ENCODE measurements at places on chromosomes 13 and 19.

DNA sequence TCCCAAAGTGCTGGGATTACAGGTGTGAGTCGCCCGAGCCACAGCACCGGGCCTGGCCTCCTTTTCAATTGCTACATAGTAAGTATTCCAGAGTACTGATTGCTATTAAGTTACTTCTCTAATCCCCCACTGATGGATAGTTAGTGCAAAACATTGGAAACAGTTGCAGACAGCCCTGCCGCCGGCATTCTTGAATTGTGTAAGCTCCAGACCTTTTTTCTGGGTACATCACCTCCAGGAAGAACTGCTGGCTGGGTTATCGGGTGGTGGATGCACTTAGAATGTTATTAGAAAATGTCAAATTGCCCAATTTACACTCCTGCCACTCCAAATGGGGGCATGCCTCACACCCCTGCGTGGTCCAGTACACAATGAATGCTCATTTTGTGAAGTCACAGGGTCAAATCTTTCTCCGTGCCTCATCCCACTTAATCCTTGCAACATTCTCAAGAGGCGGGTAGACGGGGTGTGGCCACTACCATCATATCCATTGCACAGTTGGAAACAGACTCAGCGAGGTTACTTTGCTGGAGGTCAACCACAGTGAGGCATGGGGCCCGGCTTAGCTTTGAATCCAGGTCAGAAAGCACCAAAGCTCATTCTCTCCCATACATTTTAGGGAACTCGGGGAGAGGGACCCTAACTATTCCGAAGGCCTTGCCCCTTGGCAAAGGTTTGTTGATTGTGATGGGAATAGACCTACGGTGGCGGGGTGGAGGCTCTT is 1.0 kb upstream of the KDM4B start:
- no peak for DNase-seq

GRCh38 chr19:30090476-30090875 is 148.4 kb downstream of the URI1 start:
- no peak for DNase-seq

DNA sequence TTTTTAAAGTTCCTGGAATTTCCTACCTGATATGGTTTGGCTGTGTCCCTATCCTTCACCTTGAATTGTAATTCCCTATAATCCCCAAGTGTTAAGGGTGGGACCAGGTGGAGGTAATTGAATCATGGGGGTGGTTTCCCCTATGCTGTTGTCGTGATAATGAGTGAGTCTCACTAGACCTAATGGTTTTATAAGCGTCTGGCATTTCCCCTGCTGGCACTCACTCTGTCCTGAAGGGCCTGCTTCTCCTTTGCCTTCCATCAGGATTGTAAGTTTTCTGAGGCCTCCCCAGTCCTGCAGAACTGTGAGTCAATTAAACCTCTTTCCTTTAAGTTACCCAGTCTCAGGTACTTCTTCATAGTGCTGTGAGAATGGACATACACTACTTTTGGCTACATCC is 298.7 kb downstream of the HS6ST3 start:
- no peak for DNase-seq

DNA sequence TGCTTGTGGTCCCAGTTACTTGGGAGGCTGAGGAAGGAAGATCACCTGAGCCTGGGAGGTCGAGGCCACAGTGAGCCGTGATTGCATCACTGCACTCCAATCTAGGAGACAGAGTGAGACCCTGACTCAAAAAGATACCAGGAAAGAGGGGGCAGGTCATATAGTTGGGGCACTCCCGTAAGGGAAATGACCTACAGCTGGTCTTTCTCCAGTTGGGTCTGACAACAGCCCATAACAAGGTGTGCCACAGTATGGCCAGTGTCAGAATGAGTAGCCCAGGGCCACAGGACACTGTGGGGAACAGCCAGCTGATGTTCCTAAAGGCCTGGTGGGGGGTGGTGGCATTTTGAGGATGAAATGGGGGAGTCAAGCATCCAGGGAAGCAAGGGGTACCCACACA is 10.8 kb downstream of the DNMT1 start:
- no peak for DNase-seq

DNA sequence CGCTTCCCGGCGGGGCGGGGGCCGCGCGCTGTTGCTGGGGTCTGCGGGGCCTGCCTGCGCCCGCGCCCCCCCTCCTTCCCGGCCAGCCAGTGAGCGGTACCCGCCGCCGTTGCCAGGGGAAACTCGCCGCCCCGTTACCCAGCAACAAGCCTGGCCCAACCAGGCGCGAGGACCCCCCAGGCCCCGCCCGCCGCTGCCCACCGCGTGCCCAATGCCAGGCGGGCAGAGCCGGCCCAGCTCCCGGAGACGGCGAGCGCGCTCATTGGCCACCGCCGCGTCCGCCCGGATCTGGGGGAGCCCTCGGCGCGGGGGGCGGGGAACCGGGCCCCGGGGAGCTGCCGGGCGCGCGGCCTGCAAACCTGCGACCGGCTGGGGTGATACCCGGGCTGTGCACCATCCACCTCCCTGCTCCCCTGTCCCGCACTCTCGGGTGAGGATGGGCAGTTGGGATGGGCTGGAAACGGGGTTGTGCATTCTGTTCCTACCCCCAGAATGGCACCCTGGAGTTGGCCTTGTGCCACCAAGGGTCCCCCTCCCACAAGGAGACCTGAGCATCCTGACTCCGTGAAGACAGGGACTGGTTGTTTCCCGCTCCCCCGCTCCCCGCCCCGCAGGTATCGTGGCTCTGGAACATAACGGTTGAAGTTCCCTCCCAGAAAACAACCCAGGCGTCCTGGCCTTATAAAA is 8.8 kb upstream of the BBC3 start:
- DNase-seq: no peak

GRCh38 chr13:113742445-113743120 is 16.4 kb upstream of the TMEM255B start:
- DNase-seq: no peak

DNA sequence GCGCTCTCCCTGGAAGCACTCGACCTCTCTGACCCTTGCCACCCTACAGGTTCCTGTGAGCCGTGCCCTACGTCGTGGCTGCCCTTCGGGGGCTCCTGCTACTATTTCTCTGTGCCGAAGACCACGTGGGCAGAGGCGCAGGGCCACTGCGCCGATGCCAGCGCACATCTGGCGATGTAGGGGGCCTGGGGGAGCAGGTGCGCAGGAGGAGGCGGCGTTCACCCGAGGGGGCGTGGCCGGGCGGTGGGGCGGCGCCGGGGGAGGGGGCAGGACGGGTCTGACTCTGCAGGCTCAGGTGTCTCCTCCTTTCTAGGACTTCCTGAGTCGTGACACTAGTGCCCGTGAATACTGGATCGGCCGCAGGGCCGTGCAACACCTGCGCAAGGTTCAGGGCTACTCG is 26.4 kb downstream of the CLEC4M start:
- DNase-seq: no peak

GRCh38 chr13:33639626-33640080 is 178.3 kb upstream of the RFC3 start:
- DNase-seq: no peak

DNA sequence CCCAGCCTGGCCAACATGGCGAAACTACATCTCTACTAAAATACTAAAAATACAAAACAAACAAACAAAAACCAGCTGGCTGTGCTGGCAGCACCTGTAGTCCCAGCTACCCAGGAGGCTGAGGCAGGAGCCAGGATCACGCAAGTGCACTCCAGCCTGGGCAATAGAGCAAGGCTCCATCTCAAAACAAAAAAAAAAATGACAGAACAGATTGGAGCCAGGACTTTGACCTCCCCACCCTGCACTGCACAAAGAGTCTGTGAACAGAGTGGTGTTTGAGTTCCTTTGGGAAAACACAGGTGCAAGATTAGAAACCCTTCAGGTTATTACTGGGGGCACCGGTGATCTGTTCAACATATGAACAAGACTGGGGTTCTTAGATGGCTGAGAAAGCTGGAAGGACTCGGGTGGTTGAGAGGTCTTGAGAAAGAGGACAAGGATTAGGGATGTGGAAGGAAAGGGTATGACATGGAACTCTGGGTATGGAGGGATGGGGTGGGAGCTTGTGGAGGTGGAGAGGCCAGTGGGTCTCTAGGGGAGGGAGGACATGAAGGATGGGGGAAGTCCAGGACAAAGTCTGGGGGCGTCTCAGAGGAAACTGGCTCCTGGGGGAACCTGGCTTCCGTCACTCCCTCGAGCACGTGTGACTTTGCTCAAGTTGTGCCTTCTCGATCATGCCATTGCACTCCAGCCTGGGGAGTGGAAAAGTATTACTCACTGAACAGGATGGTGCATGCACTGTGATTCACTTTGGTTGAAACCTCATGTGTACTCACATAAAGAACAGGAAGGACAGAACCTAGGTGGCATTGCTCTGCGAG is 25.9 kb downstream of the RCN3 start:
- no peak for DNase-seq

DNA sequence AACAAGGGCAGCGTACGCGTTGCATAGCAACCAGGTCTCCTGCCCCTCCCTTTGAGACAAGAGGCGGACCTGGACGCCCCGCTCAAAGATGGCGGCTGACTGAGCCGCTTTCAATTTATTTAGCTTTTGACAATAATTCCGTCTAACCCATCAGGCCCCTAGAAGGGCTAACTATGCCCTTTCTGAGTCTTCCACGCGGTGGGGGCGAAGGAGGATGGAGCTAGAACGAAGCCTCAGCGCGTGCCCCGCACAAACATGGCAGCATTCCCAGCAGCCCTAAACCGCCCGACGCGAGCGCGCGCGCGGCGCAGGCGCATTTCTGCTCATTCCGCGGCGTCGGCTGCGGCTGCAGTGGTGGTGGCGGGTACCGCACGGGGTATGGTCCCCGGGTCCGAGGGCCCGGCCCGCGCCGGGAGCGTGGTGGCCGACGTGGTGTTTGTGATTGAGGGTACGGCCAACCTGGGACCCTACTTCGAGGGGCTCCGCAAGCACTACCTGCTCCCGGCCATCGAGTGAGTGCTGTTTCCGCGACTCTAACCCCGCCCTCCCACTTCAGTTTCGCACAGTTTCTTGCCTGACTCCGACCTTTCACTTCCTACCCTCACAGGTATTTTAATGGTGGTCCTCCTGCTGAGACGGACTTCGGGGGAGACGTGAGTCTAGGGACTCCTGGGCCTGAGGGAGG is at the start of gene MED25:
Gene MED25, plus strand, starts transcription at position 326 of the 685 bp plus-strand sequence. Its CDS starts 53 bp downstream, at position 379.
- DNase-seq: peak; percentile 86

- DNase-seq: no peak
Measured at GRCh38 chr19:29873024-29873800, 61.4 kb downstream of the CCNE1 start.

- peak; percentile 91 for DNase-seq
Measured at GRCh38 chr19:19515642-19516519, at the start of gene NDUFA13. Gene NDUFA13, plus strand, starts transcription at chr19:19516225. Its CDS starts 14 bp downstream, at chr19:19516239.

DNA sequence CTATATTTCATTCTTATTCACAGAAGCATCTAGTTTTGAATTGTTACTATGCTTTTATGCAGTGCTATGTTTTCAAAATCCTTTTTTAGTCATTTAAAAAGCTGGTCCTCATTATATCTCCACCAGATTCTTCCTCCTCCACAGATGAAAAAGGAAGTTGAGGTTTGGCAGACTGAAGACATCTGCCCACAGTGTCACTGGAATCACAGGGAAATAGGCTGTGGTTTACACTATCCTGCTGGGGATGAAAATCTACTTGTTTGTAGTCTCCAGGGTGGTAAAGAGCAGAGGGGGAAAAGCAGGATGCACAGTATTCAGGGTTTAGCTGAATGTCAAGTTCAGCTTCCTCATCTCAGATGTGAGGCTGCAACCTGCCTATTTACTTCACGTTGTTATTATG is 351.2 kb downstream of the DNAJC15 start:
- peak; percentile 19 for DNase-seq

GRCh38 chr13:95570016-95570415 is 17.5 kb downstream of the CLDN10 start:
- DNase-seq: no peak

- DNase-seq: no peak
Measured at GRCh38 chr19:39355253-39355652, 13.0 kb downstream of the SAMD4B start.

DNA sequence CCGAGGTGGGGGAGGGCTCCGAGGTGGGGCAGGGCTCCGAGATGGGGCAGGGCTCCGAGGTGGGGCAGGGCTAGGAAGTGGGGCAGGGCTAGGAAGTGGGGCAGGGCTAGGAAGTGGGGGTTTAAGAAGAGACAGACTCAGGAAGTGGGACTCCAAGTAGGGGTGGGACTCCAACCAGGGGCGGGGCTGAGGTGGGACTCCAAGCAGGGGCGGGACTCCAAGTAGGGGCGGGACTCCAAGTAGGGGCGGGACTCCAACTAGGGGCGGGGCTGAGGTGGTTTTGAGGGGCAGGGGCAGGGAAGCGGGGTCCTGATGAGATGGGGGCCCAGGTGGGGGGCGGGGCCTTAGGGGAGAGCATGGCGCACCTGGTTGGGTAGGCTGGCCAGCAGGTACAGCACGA is 13.6 kb downstream of the CFD start:
- peak; percentile 58 for DNase-seq

DNA sequence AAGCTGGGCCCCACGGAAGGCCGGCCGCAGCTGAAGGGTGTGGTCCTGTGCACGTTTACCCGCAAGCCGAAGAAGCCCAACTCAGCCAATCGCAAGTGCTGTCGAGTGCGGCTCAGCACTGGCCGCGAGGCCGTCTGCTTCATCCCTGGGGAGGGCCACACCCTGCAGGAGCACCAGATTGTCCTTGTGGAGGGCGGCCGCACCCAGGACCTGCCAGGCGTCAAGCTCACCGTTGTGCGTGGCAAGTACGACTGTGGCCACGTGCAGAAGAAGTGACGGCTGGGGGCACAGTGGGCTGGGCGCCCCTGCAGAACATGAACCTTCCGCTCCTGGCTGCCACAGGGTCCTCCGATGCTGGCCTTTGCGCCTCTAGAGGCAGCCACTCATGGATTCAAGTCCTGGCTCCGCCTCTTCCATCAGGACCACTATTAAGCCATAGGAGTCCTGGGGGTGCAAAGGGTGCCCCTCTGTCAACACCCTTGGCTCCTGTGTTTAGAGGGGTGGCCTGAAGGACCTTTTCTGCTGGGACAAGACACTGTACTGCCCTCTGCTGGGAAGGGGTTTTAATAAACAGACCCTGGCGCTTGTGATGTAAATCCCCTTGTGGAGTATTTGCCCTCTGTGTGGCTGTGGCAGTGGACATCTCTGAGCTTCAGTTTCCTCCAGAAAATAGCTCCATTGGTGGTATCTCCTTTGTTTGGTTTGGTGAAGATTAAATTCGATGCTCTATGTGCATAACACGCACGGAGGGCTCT is 1.9 kb downstream of the MRPS12 start:
- peak; percentile 32 for DNase-seq

DNA sequence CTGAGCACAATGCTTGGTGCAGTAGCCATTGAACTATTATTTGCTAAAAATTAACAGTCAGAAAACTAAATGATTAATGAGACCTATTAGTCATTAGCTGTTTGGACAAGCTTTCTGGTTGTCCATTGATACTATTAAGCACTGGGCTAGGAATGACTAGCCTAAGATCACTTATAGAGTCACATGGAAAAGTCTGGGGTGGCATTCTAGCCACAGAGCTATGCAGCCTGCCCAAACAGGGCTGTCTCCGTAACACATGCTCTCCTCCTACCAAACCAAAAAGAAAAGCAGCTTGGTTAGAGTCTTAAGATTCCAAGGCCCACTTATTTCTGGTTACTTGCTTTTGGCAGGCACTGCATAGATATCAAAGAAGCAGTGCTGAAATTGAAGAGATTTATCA is 193.5 kb upstream of the NBEA start:
- DNase-seq: peak; percentile 72

DNA sequence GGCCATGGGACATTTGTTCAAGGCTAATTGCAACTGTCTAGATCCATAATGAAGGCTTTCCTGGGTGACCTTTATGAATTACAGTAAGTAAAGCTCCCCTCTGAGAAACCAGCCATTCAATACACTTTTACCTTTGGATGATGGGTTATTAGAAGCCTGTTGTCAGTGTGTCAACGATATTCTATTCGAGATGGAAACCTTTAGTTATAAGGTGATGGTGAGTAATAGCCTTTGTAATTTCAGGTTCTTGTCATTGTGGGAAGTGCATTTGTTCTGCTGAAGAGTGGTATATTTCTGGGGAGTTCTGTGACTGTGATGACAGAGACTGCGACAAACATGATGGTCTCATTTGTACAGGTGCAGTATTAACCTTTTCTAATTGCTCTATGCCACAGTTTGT is 261.7 kb downstream of the ITGBL1 start:
- DNase-seq: no peak

All from foreskin melanocyte (primary cell).